Caco-2 (cell line): ENCODE measurements at places on chromosomes 6 and 20.

GRCh38 chr6:88870717-88871330 lies 92.6 kb downstream of the RNGTT start:
- no peak for DNase-seq

DNA sequence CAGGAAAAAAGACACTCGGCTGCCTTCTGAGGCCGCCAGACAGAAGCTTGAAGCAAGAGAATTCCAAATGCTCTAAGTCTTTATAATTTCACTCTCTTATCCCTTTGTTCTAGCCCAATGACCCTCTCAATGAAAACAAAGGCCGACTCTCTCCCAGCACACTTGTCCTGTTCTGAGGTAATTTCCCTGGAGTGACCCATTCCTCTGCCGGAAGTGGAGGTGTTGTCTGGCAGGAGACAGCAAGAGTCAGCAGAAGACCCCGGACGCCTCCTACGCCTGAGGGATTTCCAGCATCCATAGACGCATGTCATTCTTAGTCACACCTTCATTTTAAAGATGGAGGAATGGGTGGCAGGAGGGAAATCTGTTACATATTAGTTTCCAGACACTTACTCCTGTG lies 110.3 kb downstream of the SOD2 start:
- no peak for DNase-seq

DNA sequence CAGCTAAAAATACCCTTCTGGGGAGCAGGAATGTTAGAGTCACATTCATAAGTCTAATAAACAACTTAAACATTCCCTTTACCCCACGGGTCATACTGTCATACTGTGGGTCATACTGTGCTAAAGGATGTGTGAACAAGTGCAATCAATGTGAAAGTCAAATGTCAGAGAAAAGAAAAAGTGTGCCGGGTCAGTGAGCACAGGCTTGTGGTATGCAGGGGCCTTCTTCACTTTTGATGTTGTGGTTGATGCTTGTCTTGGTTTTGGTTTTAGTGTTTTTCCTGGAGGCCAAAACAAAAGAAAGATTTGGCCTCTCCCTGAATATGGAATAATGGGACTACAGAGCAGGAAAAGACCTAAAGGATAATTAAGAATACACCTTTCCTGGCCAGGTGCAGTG lies 267.9 kb upstream of the PLN start:
- no peak for DNase-seq

DNA sequence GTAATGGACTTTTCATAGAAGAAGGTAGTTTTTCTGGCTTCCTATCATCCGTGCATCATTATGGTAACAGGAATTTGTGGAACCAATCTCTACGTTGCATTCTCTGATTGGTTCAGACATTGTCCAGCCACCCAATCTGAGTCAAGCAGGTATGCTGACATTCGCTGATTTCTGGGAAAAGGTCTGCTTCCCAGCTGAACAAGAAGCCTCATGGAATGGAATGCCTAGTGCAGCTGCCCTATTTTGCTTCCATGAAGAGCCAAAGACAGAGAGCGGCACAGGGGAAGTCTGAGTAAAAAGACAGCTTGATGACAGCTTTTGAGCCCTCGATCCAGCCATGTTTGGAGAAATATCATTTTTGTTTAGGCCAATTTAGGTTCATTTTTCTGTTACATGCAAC lies 38.5 kb upstream of the TXLNB start:
- DNase-seq, result no peak

- DNase-seq, result no peak
These were observed 18.7 kb upstream of the MEI4 start for GRCh38 chr6:77633993-77634715.

DNA sequence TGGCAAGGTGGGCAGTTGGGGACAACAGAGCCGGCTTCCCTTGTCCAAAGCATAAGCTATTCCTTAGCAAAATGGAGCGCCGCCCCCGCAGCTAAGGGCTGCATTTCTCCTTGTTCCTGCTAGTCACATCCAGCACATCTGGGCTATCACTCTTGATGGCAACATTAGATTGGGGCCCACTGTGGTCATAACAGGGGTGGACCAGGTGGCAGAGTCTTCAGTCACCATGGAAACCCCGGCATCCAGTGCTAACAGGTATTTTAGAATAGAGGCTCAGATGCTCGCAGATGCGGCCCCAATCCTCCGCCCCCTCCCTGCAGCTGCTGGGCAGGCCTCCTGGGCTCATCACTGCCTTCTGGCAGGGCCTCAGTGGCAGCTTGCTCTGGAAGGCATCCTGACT lies 168.2 kb upstream of the PROKR2 start:
- DNase-seq, result no peak
